ENCODE measurements at places on chromosomes 4 and X. TPM values are rescaled to one million over a fixed set of nuclear protein-coding genes. Genes with fewer than 3 reads are reported as not detected.
A peak's percentile ranks its signal among the peaks of the same experiment; 100 is the strongest.

Gene TIGD2
- 6.5 TPM for total RNA-seq

Gene FAM149A
- 9.4 TPM for total RNA-seq

DNA sequence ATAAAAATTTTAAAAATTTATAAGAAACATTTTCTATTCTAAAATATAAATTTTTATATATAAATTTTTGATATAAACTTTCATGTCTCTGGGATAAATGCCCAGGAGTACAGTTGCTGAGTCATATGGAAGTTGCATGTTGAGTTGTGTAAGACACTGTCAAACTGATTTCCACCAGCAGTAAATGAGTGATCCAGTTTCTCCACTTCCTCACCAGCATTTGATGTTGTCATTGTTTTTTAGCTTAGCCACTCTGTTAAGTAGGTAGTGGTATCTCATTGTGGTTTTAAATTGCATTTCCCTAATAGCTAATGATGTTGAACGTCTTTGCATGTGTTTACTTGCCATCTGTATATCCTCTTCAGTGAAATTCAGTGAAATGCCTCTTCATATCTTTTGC, 66.5 kb downstream of the MAMLD1 start:
- no peak for DNase-seq

- DNase-seq: no peak
Observed at GRCh38 chrX:21974011-21974385, 33.5 kb downstream of the SMS start.

Gene RTL3
- total RNA-seq: 1.3 TPM

DNA sequence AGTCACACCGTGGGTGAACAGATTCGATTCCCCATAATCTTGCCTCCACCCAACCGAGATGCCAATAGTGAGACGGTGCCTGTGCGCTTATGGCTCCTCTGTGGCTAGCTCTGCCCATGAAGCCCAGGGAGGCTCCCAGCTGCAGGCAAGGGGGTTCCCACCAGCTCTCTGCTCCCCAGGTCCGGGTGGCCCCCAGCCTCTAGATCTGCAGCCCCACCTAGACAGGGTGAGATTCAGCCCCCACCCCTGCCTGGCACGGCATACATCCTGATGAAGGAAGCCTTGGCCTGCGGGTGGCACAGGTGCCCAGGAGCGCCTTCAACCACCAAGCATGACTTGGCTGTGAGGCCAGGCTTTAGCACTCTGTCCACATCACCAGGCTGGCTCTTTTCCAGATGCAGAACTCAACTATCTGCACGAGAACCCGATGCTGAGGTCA, 40.6 kb downstream of the WDR1 start:
- no peak for DNase-seq

DNA sequence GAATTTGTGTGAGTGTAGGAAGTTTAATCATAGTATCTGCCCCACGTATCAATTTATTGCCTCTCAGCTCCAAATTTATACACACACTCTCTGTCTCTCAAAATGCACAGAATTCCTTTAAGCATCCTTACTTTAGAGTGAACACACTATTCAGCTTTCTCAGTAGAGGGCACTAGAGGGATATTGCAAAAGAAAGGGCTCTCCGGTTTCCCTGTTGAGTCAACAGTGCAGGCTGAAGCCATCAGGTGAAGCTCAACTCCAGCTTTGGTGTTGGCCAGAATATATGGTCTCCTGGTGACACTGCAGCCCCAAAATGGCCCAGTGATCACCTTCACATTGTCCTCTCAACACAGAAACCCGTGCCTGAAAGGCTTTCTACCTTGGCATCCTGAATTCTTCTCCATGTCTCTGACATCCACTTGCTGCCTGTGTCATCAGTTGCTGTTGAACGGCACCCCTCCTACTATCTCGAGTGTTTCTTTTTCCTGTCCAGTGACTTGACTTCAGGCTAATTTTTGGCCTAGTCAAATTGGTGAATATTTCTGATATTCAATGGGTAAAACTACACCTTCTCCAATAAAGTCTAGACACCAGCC, 670.5 kb downstream of the GABRG1 start:
- peak; percentile 44 for DNase-seq

Gene RTL9
- total RNA-seq: 0.80 TPM

- no peak for DNase-seq
Observed at GRCh38 chr4:183286590-183287308, 33.3 kb downstream of the CLDN22 start.

GRCh38 chr4:43898836-43899235, 549.8 kb downstream of the KCTD8 start:
- no peak for DNase-seq

Gene SEPSECS
- 10.8 TPM for total RNA-seq

DNA sequence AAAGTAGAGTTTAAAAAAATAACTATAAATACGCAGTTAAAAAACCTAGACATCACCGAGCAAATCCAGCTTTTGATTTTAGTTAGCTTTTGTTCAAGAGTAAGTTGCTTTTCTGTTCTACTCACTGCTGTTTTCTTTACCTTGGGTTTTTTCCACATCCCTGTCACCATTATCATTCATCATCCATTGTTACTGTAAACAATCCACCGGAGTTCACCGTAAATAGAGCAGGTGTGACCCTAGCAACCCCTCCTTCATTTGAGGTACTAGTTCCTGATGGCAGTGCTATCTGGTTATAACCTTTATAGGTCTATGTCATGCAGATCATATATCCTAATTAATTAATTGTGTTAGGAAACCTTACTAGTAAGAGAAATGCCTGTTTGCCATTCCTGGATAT, 43.0 kb upstream of the TEX13D start:
- DNase-seq: no peak

Gene TCEAL5
- 2.9 TPM for total RNA-seq

GRCh38 chrX:69324851-69325250, 159.6 kb upstream of the PJA1 start:
- DNase-seq: no peak

DNA sequence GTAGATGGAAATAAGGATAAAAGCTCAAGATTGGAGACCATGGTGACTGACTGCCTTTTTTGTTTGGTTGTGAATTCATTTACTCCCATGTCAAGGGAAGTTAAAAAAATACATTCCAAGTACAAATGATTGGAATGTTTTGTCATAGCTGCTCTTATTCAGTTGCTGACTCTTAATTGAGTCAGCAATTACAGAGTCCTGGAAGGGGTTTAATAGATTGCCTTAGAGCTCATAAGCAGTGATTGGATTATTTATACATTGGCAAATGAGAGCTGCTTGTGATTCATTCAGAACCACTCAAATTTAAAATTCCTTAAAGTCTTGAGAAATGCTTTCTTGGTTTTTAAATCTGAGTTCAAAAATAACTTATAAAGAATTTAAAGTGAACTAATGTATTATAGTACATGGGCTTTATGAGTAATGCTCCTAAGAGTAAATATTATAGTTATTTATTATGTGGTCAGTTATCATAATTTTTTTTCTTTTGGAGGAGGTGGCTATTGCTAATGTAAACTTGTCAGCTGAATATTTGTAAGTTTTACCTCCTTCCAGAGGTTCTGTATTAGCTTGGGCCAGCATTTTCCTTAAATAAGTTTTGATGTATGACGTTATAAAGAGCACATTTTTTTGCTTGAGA, 13.6 kb downstream of the JADE1 start:
- DNase-seq: no peak

GRCh38 chr4:140236654-140237169, 82.7 kb upstream of the MAML3 start:
- DNase-seq: no peak

DNA sequence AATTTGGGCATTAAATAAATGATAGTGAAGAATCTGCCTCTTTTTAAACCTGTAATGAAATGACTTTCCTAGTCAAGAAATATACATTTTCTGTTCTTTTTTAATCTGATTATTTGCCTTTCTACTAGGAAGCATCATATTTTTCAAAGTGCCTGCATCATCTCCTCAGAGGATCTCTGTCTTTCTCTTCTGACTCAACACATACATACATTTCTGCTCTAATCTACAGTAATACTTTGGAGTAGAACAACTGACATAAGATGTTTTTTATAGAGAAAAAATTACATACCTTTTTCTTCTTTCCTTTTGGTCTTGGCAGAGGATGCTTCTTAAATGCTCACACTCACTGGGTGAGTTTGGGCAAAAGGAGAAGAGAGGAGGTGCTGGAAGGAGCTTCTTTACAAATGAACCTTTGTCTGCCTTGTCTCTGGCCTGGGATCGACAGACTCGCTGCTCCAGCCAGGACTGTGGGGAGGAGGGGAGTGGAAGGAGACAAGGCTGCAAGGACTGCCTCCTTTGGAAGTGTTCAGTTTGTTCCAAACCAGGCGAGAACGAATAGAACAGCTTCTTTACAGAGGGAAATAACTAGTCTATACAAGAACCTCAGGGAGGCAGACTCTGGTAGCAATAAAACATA, at the start of gene SCRG1:
Gene SCRG1 (minus strand): TSS at position 338 of the 637 bp plus-strand sequence. CDS start 7,702 bp downstream, outside the sequence.
- peak; percentile 95 for DNase-seq

- peak; percentile 99 for DNase-seq
Observed at GRCh38 chr4:113293043-113293560, 243.6 kb downstream of the ANK2 start.

Gene WAS
- total RNA-seq: 2.1 TPM

DNA sequence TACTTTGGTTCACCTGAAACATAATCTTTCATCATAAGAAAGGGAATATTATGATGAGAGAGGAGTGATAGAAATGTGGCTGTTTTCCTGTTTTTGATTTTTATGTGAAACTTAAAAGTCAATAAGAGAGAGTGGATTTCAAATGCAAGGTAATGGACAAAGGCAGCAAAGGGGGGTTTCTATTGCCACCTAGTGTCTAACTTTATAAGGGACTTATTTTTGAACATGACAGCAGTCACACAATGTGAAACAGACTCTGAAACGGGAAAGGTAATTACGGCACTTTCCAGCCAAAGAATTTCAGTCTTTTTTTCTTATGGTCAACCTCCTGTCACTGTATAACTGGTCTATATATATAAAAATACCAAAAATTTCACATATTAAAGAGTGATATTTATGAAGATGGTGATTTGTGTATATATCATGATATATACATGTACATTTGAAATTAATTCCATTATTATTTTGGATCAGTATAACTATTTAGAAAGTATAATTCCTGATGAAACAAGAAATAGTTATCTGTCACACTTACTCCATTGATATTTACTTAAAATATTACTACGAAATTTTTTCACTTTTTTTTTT, 127.1 kb downstream of the FBXO8 start:
- DNase-seq: peak; percentile 49

Measured in muscle of leg (tissue), 16 donors.